Stimulated activated naive CD4-positive, alpha-beta T cell treated with Interleukin-2 at 50 U/mL for 16 hours (primary cell): ENCODE measurements at places on chromosomes 5 and 9.
A peak's percentile ranks its signal among the peaks of the same experiment; 100 is the strongest.

DNA sequence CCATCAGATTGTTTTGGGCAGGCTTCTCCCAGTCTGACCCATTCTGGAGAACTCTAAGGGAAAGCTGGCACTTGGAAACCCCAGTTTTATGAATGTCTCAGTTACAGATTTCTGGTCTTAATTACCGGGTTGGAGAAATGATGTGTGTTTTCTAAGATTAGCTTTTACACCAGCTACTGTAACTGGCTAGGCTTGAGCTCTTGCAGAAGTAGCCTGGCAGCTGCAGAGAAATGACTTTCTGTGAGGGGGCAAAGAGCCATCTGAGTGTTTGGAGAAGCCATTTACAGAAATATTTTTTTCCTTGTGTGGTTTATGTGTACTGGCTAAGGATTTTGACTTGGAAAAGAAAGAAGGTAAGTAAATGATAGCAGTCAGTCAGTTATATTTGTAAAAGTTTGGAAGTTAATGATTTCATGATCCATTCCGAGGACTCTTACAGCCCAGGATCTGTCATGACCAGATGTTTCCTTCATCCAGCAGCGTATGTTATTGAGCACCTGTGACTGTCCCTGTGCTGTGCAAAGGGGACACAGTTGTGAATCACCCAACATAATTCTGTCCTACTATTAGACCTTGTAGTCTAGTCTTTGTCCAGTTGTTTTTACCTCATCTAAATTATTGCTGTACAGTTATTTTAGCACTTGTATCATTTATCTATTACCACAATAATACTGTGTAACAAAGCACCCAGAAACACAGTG lies 53.7 kb upstream of the GDNF start:
- no peak for DNase-seq

DNA sequence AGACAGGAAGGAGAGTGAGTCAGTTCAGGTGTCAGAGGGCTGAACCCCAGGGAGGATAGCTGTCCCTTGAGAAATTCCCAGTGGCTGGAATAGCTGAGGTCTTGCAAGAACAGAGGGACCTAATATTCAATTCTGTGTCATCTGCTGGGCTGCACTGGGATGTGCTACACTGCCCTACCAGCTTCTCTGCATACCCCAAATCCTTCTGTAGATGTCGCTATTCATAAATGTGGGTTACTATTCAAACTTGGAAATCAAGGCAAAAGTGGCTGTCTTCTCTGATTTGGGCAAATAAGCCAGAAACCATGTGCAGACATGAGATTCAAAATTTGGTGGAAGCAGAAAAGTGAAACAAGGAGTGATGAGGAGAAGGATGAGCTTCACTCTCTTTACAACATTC lies 16.3 kb downstream of the TNFSF8 start:
- no peak for DNase-seq

- no peak for DNase-seq
These were observed 222.6 kb downstream of the CAAP1 start for GRCh38 chr9:26669701-26670670.

- no peak for DNase-seq
These were observed 126.4 kb downstream of the SLF1 start for GRCh38 chr5:94744906-94745305.

GRCh38 chr5:80255811-80256712 lies at the start of gene SERINC5:
Gene SERINC5, minus strand, starts transcription at chr5:80256048. Its CDS starts 126 bp downstream, at chr5:80255922.
- DNase-seq = peak; percentile 84

- DNase-seq = no peak
These were observed 53.8 kb downstream of the GLRA1 start for GRCh38 chr5:151870820-151871219.

DNA sequence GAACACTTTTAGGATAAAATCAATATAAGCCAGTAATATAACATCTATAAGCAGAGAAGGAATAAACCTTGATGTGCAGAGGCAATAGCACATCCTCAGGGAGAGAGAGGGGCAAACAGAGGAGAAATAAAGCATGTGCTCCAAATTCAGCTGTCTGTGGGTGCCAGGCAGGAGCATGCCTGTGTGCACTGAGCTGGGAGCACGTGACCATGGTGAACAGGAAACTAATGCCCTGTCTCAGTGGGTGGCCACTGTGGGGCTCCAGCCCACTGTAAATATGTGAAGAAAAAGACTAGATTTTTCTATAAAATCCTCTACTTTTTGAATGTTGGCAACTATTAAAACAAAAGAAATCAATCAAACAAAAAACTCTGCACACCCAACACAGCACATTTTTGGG lies 55.3 kb downstream of the FYB1 start:
- DNase-seq = no peak

DNA sequence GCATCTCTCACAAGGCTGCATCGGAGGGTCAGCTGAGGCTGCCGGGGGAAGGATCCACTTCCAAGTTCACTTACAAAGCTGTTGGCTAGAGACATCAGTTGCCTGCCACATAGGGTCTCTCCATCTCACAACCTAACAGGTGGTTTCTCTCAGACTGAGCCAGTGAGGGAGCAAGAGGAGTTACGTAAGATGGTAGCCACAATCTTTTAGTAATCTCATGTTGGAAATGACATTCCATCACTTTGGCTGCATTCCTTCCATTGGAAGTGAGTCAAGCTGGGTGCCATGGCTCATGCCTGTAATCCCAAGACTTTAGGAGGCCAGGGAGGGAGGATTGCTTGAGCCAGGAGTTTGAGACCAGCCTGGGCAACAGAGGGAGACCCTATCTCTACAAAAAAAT lies 7.4 kb upstream of the GRK6 start:
- DNase-seq = no peak

- DNase-seq = no peak
These were observed 107.3 kb upstream of the NFIB start for GRCh38 chr9:14421291-14421690.

GRCh38 chr5:132641241-132641723 lies 16.7 kb upstream of the IL13 start:
- peak; percentile 44 for DNase-seq

GRCh38 chr5:52830650-52831049 lies 42.9 kb downstream of the ITGA1 start:
- no peak for DNase-seq

DNA sequence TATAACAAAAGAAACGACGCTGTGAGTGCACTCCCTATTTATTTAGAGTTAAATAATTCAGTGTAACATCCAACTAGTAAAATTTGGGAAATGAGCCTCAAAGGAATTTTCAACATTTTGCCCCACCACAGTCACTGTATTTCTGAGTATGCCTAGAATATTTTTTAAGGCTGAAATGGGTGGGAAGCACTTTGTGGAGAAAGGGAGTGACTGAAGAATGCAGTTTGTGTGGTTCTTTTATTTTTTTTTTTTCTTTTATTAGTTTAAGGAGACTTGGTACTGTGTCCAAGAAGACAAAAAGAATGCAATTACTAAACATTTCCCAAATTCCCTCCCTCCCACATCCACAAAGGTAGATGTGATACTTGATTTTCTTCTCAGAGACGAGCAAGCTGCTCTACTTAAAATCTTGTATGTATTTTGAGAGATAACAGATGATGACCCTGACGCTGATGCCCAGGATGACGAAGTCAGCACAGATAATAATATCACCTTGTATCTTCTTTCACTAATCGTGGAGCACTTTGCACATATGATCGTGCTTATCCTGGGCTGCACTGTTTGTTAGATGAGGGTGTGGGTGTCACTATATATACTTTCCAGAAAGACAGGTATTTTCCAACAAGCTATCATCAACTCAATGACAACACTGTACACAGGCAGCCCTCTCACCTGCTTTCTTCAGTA lies 586.3 kb downstream of the RAB3C start:
- no peak for DNase-seq

- no peak for DNase-seq
These were observed 116.7 kb downstream of the GOLPH3 start for GRCh38 chr5:32057187-32058096.

- DNase-seq = no peak
These were observed 47.7 kb downstream of the SLCO6A1 start for GRCh38 chr5:102451082-102451481.

DNA sequence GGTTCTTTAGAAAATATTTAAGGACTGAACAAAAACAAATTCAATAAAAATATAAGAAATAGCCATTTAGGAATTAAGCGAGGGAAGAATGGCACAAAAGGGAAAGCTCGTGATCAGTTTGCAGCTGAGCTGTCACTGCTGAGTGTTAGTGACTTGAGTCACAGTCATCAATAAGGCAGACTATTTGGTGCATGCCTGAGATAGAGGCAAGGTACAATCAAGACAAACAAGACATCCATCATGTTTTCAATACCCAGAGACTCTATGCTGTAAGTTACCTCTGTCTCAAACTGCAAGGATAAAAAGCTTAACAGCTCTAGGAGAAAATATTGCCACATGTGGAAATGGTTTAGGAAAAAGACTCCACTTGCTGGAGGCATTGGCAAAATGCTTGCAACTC lies 426.4 kb upstream of the TYRP1 start:
- DNase-seq = no peak

DNA sequence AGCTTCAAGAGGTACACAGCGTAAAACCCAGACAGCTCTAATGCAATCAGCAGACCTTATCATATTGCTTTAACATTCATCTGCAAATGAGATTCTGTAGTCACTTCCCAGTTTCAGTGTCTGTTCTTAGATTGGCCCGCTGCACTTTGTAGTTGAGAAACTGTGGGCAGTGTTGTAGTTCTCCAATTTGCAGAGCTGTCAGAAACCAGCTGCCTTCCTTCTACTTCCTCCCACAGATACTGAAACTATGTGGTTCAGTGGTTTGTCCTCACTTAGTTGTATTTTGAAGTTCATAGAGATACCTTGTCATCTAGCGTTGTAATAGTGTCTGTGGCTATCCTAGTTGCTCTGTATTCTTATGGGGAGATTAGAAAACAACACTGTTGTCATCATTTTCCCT lies 39.6 kb upstream of the TRIM36 start:
- DNase-seq = peak; percentile 19

DNA sequence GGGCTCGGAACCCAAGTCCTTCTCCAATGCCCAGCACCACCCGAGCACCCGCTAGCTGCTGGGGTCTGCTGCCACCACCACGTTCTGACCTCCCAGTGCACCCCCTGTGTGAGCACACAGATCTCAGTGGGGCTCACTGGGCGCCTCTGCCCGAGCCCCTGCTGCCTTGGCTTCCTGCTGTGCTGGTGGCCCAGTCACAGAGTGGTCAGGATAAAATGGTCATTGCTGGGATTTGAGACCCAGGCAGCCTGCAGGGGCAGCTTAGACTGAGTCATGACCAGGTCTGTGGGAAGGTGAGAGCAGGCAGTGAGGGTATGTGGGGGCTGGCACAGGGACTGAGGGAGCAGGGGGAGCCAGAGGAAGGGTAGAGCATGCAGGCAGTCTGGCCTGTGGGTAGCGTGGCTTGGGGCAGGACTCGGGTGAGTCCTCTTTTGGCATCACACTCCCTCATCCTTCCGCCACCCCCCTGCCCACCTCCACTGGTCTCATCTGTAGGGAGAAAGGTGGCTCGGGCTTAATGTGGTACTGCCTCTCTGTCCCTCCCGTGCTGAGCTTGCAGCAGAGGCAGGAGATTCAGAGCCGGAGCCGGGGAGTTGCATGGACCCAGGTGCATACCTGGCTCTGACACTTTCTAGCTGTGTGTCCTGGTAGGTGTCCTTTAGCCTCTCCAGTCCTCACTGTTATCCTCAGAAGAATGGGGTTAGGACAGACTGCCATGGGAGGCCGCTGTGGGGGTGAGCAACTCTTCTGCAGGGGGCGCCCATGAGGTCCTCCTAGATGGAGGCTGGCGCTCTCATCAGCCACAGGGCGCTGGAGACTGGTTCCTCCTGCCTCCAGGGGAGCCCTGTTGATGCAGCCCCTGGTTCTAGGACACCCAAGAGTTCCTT lies 32.1 kb downstream of the USP20 start:
- no peak for DNase-seq

- DNase-seq = peak; percentile 32
These were observed 246.6 kb upstream of the ANKRD55 start for GRCh38 chr5:56479696-56480077.

- DNase-seq = no peak
These were observed 64.8 kb downstream of the MRPS27 start for GRCh38 chr5:72255237-72255636.

GRCh38 chr9:130946766-130947617 lies 7.9 kb upstream of the FIBCD1 start:
- DNase-seq = no peak

- DNase-seq = no peak
These were observed 366.1 kb upstream of the CCNH start for GRCh38 chr5:87778876-87779275.

- no peak for DNase-seq
These were observed 300.0 kb upstream of the VLDLR start for GRCh38 chr9:2321523-2322148.

- peak; percentile 23 for DNase-seq
These were observed 12.7 kb upstream of the CCL27 start for GRCh38 chr9:34675048-34675714.
